GM23338 (cell line): ENCODE measurements at places on chromosomes 6 and 20. TPM values are rescaled to one million over a fixed set of nuclear protein-coding genes. Genes with fewer than 3 reads are reported as not detected.

Gene HLA-DQA2
- total RNA-seq = not detected in 2 replicates

- no peak overlapping the region for H3K27ac ChIP-seq
- no peaks in the 10 kb centered on the region for H3K36me3 ChIP-seq
- no peak overlapping the region for H3K4me3 ChIP-seq
- no peaks in the 10 kb centered on the region for H3K4me1 ChIP-seq
Observed at GRCh38 chr6:84556541-84557335, 207.7 kb downstream of the TBX18 start.

GRCh38 chr6:11900662-11901598 lies 111.2 kb upstream of the HIVEP1 start:
- H3K27me3 ChIP-seq = no peaks in the 10 kb centered on the region
- H3K4me1 ChIP-seq = peaks cover 4% of the 10 kb centered on the region; the same call in 1 of the 2 replicates
- H3K4me3 ChIP-seq = 0 out of 2 replicates have a peak overlapping the region, but pooled peaks have one; percentile 2
- DNase-seq = peak; percentile 49
- peak overlapping the region; percentile 34; the same call in 1 of the 2 replicates for H3K27ac ChIP-seq
- H3K36me3 ChIP-seq = no peaks in the 10 kb centered on the region

GRCh38 chr20:31454361-31454760 lies 13.9 kb downstream of the DEFB123 start:
- H3K27ac ChIP-seq = no peak overlapping the region
- no peak for DNase-seq
- H3K27me3 ChIP-seq = no peaks in the 10 kb centered on the region
- no peaks in the 10 kb centered on the region for H3K4me1 ChIP-seq
- H3K4me3 ChIP-seq = no peak overlapping the region

GRCh38 chr20:40982415-40983145 lies 46.0 kb upstream of the TOP1 start:
- DNase-seq = no peak
- H3K27me3 ChIP-seq = no peaks in the 10 kb centered on the region
- no peaks in the 10 kb centered on the region for H3K36me3 ChIP-seq
- H3K4me3 ChIP-seq = no peak overlapping the region
- H3K27ac ChIP-seq = no peak overlapping the region

DNA sequence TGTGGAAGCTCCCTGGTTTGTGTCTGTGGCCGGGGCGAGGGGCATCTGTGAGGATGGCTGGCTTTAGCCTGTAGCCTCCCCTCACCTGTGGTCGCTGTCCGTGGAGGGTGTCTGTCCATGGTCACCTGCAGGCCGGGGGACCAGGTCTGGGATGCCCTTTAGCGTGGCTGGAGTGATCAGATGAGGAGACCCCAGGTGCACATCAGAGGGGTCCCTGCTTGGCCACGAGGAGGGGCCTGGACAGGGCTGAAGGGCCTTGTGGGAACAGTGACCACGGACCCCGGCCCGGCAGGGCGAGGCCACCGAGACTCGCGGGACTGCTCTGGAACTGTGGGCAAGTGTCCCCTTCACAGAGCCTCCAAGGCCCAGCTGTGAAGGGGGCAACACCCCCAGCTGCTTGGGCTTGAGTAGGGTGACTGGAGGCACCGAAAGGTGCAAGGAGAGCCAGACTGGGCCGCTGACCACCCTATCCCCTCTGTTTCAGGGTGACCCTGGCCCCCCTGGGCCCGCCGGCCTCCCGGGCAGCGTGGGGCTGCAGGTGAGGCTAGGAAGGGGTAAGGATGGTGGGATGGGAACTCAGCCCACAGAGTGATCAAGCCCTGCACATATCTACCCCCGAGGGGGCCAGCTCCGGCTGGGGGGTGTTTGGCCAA lies 8.6 kb downstream of the COL9A3 start:
- H3K27ac ChIP-seq = no peak overlapping the region
- no peak for DNase-seq
- no peak overlapping the region for H3K4me3 ChIP-seq
- H3K36me3 ChIP-seq = no peaks in the 10 kb centered on the region

DNA sequence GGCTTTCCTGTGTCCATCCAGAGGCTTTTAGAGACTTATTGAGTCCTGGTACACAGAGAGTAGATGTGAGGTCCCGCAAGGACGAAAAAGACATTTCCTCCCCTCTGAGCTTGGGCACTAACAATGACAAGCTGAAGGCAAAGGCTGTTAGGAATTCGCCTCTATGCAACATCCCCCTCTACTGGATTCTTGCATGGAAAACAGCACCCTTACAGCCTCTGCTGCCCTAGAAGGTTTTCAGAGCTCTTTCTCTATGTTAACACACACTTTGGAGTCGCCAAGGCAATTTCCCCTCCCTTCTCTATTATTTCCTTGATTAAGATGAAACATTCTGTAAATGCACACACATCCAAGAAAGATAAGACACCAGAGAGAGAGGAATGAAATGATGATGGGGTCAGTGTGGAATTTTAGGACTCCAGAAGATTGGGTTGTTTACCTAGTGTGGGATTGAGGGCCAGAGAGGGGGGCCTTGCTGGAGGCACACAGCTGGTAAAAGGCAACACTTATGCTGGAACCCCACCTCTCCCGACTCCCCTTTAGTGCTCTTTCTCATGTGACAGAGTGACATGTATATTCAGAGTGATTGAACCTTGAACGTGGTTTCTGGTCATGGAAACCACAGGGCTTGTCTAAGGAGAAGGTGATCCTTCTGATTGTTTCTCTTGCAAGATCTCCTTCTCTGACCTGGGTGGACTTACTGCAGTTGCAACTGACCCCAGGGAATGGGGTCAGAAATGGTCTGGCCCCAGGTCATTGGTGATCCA lies 300.7 kb downstream of the CLIC5 start:
- DNase-seq = peak; percentile 92
- H3K4me1 ChIP-seq = no peaks in the 10 kb centered on the region
- no peaks in the 10 kb centered on the region for H3K27me3 ChIP-seq
- H3K4me3 ChIP-seq = no peak overlapping the region
- H3K36me3 ChIP-seq = no peaks in the 10 kb centered on the region
- no peak overlapping the region for H3K27ac ChIP-seq

DNA sequence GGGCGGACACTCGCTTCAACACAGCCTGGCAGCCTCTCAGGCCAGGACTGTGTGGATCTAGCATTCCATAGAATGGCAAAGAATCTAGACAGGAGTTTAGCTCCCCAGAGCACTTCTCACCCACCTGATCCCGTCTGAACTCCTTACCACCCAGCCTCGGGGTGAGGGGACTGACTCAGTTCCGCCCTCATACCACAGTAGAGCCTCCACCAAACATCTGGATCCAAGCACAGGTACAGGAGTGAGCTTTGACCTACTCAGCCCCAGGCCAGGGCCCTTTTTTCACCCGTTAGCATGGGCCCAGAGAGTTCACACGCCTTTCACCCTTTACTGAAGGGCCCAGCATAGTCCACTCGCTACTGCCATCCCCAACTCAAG lies 715 bp downstream of the PSMF1 start:
- H3K27me3 ChIP-seq = no peaks in the 10 kb centered on the region
- no peaks in the 10 kb centered on the region for H3K36me3 ChIP-seq
- peak overlapping the region; percentile 95 for H3K4me3 ChIP-seq
- no peak overlapping the region; the same call in 1 of the 2 replicates for H3K27ac ChIP-seq
- DNase-seq = no peak

DNA sequence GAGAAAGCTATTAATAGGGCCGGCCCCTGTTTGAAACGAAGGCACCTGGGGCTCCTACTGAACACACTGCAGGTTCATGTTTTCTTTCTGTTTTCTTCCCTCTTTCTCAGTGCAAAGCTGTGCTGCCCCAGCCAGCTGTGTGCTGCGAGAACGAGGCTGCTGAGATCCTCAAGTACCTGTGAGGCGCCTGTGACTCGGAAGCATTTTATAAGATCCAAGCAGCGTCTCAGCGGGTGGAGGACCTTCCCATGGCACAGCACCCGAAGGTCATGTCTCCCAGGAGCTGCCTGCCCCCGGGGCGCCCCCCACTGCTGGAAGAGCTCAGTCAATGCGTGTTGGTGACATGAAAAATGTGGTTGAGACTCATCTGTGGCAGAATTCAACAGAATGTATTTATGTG lies 66.3 kb downstream of the SMOC2 start:
- peaks cover 8% of the 10 kb centered on the region; the same call in 1 of the 2 replicates for H3K4me1 ChIP-seq
- no peak for DNase-seq
- H3K27me3 ChIP-seq = no peaks in the 10 kb centered on the region
- no peak overlapping the region for H3K4me3 ChIP-seq
- no peak overlapping the region for H3K27ac ChIP-seq
- H3K36me3 ChIP-seq = no peaks in the 10 kb centered on the region

- no peaks in the 10 kb centered on the region for H3K27me3 ChIP-seq
- H3K27ac ChIP-seq = no peak overlapping the region
- DNase-seq = peak; percentile 68
- 0 out of 2 replicates have a peak, but pooled peaks cover 3% of the 10 kb centered on the region for H3K4me1 ChIP-seq
Observed at GRCh38 chr6:28446818-28447511, 3.7 kb upstream of the ZSCAN23 start.

DNA sequence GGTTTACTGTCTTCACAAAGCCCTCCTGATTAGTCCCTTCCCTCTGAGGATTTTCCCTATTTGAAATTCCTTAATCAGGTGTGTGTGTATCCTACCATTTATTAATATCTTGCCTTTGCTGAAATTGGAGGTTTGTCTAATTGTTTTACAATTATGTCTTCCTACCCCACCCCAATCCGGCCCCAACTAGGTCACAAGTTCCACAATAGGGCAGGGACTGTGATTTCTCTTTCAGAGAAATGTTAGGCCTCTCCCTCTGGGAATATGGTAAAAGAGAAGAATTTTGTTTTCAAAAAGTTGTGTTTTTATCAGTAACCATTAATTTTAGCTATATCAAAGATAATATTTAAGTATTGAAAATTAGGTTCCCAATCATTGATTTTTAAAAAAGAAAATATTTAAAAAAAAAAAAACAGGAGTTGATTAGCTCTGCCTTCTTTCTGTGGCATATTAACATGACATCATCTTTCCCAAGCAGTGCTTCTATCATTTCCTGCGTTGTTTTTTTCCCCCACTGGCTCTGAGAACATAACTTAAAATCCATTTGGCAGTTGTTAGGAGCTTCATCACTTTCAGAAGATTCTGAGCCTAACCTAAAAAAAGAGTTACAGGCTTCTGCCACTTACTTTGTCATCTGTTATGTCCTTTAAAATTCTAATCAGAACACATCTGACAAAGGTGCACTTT lies 36.1 kb downstream of the BLOC1S5 start:
- H3K36me3 ChIP-seq = no peaks in the 10 kb centered on the region
- H3K4me1 ChIP-seq = no peaks in the 10 kb centered on the region; the same call in 1 of the 2 replicates
- no peak overlapping the region for H3K27ac ChIP-seq
- H3K4me3 ChIP-seq = no peak overlapping the region
- DNase-seq = no peak
- no peaks in the 10 kb centered on the region for H3K27me3 ChIP-seq

Gene HNF4A
- total RNA-seq = not detected in 2 replicates

Gene OR2B6
- total RNA-seq = not detected in 2 replicates

- H3K4me3 ChIP-seq = no peak overlapping the region
- no peak for DNase-seq
- no peaks in the 10 kb centered on the region for H3K27me3 ChIP-seq
- 0 out of 2 replicates have a peak, but pooled peaks cover 2% of the 10 kb centered on the region for H3K4me1 ChIP-seq
- H3K27ac ChIP-seq = no peak overlapping the region
- no peaks in the 10 kb centered on the region for H3K36me3 ChIP-seq
Observed at GRCh38 chr6:130122243-130122642, 100.5 kb downstream of the SAMD3 start.

Gene DOK5
- total RNA-seq = 4.9 and 5.0 TPM in 2 replicates

DNA sequence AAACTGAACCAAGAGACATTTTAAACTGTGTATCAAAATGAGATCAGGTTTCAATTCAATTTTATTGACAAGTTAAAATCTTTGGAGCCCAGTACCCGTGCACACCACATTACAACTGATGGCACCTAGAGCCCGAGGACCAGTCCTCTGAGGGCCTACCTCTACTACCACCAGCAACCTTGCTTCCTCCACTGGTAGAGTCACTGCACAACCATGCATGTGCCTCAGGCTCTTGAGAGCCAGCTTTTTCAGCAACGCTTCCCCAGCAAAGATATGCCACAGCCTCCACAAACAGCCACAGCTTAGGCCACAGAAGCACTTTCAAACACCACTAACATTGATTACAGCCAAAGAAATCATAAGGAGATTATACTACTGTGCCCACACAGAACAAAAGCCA lies 328.6 kb upstream of the RNF217 start:
- H3K36me3 ChIP-seq = no peaks in the 10 kb centered on the region
- H3K4me3 ChIP-seq = no peak overlapping the region
- no peak for DNase-seq
- H3K27me3 ChIP-seq = no peaks in the 10 kb centered on the region
- H3K27ac ChIP-seq = no peak overlapping the region
